A549 (cell line): ENCODE measurements at places on chromosomes 4 and X.

GRCh38 chrX:137366018-137366633, 199.8 kb upstream of the ZIC3 start:
- no peak for DNase-seq

GRCh38 chrX:7024850-7025249, 122.7 kb upstream of the STS start:
- DNase-seq = no peak

DNA sequence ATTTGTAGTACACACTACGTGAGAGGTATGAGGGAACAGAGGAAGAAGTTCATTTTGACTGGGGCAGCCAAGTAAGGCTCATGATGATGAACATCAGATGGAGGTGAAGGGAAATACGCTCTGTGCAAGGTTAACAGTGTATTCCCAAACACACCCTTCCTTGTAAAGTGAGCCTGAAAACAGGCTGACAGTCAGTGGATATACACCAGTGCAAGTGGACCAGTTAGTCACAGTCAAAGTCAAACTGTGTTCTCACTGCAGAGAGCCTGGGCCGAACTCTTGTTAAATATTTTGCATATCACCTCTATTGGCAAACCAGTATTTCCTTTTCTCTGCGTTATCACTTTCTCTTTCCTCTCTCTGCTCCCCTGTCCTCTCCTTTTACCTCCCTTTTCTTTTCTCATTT, 23.4 kb upstream of the RHOH start:
- DNase-seq = no peak

GRCh38 chr4:106364282-106364681, 4.3 kb downstream of the GIMD1 start:
- no peak for DNase-seq

DNA sequence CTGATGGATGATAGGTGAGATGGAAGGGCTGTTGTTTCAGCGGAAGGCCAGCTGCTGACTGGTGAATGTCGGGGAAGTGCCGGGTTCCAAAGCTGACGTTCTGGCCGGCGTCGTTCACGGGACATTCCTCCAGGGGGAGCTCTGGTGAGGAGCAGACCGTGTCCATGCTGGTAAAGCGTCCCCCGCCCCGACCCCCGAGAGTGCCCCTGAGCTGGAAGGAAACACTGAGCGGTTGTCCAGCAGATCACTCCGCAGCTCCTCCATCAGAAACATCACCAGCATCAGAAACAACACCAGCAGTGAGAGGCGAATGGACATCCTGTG, 18.6 kb upstream of the ADRA2C start:
- no peak for DNase-seq

DNA sequence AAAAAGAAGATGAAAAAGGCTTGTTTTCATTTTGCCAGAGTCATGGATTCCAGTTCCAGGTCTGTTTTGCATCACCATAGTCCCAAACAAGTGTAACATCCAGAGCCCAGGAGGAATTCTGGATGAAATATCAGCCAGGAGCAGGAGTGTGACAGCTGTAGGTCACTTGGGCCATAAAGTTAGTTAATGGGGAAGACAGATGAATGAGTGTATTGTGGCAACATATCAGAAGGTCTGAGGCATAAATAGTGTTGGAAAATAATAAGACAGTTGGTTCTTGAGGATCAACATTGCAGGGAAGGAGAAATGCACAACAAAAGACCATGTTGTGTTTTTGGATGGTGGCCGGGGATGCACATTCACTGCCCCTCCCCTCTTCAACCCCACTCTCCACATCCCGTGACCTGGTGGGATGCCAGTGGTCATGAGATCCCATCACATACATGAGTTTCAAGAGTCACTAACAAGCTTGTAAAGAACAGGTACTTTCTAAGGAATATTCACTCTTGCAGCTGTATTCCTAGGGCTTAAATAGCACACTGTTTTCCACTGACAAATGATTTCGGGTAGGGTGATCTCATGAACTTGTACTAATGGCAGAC, 83.1 kb upstream of the IGFBP7 start:
- DNase-seq = no peak

DNA sequence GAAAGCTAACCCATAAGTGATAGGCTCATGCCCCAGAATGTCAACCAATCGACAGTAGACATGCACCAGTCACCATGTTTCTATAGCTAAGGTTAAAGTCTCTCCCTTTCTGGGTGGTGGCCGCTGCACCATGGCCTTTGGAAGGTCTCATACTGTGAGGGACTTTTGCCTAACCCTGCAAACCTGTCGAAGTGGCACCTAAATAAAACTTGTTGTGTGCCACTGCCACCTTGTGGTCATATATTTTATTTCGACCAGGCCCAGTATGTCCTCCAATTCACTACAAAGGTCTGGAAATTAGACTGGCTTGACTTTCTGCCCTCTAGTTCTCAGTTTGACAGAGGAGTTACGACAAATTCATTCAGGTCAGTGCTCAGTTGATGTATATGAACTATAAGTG, 163.1 kb downstream of the SMARCA1 start:
- peak; percentile 60 for DNase-seq

DNA sequence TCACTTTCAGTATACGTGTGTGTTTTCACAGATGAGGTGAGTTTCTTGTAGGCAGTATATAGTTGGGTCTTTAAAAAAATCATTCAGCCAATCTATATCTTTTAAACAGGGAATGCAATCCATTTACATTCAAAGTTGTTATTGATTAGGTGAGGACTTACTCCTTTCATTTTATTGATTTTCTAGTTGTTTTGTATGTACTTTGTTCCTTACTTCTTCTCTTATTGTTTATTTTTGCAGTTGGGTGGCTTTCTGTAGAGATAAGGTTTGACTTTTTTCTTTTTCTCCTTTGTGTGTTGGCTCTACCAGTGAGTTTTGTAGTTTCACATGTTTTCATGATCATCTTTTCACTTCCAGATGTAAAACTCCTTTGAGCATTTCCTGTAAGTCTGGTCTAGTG, 83.1 kb downstream of the MAGED1 start:
- DNase-seq = no peak

- no peak for DNase-seq
Observed at GRCh38 chr4:52846502-52846901, 15.6 kb upstream of the RASL11B start.

DNA sequence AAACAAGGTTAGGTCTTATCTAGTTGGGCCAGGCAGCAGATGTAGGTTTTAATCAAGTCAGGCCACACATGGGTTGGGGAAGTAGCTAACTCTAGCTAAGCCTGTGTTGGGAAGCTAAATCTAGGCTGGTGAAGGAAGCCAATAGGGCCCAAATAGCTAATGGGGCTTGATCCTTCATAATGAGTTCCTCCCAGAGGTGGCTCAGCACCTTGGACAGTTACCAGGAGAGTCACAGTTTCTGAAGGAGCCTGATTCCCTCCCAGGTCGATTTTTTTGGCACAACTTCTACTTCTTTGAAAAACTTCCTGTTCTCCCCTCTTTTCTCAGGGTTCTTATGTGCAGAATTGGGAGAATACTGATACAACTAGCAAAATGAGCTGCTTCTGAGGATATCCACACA, 242.5 kb upstream of the PRPS2 start:
- no peak for DNase-seq

DNA sequence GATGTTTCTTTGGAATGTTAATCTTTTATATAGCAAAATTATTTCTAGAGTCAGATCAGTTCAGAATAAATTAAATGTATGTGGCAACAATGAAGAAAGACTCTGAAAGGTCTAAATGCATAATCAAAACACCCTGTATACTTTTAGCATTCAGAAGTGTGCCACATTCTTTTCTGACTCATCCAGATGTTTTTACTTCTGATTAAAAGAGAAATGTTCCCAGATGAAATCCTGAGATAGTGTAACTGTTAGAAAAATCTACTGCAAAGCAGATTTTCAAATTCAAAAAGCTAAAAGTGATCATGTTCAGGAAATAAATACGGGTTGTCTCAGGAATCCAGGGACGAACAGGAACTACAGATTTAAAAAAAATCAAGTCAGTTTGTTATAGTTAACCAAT, 241.4 kb downstream of the GRIA3 start:
- no peak for DNase-seq

- no peak for DNase-seq
Observed at GRCh38 chrX:101482296-101482695, 3.0 kb upstream of the ARMCX4 start.

DNA sequence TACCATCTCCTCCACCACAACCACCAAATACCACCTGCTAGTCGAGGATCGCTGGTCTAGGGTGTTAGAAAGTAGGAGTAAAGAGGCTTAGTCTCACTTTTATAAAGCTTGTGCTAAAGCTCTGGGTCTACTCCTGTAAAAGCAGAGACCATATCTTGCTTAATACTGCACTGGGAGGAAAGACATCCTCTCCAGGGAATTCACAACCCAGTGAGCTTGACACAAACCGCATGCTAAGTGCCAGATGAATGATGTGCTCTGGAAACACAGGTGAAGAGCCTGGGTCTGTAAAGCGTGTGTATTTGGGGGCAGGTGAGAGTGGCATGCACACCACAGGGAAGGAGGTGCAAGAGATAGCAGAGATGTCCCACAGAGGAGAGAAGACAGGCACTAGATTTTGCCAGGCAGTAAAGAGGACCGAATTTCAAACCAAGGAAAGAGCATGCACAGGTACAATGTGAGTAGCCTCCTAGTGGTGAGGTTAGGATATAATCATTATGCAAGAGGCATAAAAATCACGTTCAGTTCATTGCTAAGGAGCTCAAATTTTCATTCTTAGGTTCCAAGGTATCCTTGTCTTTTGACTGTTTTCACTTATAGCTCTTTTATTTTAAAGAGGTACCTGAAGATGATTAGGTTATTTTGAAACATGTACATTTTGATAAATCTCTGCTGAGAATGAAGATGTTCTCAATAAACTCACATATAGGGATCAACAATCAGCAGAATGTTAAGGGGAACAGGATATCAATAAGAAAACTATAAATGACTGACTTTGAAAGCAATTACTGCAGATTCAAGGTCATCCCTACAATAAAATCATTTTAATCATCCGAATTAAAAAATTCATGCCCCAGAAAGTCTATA, 20.7 kb downstream of the TAPT1 start:
- peak; percentile 14 for DNase-seq

DNA sequence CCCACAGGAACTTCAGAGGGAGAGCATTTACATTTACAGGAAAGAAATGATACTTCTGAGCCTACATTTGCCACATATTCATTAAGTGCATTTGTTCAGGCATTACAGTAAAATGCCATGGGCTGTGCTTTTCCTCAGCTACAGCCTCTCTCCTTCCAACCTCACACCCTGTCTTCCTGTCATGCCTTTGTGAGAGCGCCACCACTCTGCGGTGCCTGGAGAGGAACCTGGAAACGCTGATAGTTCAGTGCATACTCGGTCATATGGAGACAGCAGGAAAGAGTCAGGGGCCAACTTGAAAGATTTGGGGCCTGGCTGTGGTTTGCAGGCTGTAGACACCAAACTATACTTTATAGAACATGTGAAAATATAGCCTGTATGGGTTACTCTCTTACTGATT, 40.5 kb downstream of the NFKB1 start:
- DNase-seq = peak; percentile 1

DNA sequence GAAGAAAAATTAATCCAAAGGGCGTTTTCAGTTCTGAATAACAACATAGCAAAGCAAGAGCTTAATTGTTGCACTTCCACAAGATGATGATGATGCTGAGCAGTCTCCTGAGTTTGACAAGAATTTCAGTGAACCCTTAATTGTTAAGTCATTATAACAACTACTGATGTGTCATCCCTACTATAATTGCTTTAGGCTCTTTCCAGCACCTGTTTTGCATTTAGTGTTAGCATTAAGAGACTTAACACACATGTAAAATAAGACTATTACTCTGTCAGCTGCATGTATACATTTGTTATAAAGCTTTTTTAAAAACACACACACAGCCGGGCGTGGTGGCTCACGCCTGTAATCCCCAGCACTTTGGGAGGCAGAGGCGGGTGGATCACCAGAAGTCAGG, 37.9 kb upstream of the GALNT7 start:
- DNase-seq = no peak

GRCh38 chr4:121685257-121685656, 11.5 kb downstream of the ANXA5 start:
- DNase-seq = no peak

- no peak for DNase-seq
Observed at GRCh38 chr4:123507376-123507775, 110.8 kb downstream of the SPRY1 start.

DNA sequence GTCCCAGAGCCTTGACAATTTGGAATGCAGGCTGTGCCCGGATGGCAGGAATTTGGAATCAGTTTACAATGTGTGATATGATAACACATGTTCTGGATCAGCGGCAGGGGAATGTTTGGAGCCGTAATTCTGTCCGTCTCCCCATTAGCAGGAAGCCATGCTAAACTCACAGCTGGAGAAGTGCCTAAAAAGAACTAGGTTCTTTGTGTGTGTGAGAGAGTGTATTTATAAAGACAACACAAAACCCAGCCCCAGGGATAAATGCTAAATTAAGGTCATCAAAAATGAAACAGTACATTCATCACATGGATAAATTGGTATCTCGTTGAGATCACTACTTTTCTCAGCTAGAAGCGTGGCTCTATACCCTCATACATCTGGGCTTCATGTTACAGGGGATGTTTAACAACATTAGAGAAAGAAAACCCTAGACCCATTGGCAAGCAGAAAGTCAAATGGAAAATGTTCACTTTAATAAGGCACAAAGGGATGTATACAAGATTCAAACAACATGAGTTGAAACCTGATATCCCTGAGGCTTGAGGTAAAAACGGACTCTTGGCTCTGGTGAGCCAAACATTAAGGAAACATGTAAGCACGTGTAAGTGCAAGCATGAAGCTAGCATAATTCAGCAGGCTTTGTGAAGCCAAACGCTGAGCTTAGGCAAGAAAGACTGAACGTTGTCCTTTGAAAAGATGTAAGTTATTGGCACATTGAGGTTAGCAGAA, 18.0 kb upstream of the TMEM131L start:
- no peak for DNase-seq

GRCh38 chrX:9062641-9063040, 28.7 kb upstream of the FAM9B start:
- DNase-seq = no peak

GRCh38 chr4:24236532-24236931, 346.7 kb upstream of the PPARGC1A start:
- no peak for DNase-seq

GRCh38 chr4:102988429-102989020, 31.0 kb downstream of the SLC9B1 start:
- DNase-seq = no peak

- peak; percentile 5 for DNase-seq
Observed at GRCh38 chr4:107666134-107666533, 53.9 kb downstream of the PAPSS1 start.

DNA sequence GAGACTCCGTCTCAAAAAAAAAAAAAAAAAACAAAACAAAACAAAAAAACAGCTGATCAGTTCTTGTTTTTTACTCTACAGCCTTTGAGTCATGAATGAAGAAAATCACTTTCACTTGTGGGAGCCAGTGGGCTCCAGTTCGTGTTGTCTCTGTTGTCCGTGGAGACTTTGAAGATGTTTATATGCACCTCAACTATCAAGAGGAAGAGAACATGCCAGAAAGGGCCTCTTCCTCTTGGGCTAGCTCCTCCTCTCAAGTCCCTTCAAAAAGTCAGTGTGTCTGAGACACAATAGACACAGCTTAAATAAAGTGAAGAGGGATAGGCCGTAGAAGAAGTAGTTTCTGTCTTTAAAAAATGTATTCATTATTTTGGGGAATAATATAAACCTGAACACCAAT, 182.7 kb downstream of the KDR start:
- DNase-seq = no peak
